ENCODE measurements at places on chromosomes 7 and 10. TPM values are rescaled to one million over a fixed set of nuclear protein-coding genes. Genes with fewer than 3 reads are reported as not detected.

The STEAP1B gene
- 22.8 TPM for total RNA-seq

The UPK3B gene
- total RNA-seq, result not detected

The KIAA1217 gene
- 7.3 TPM for total RNA-seq

The EBLN1 gene
- total RNA-seq, result not detected

The TMEM26 gene
- total RNA-seq, result not detected

The MACC1 gene
- total RNA-seq, result 0.37 TPM

The C10orf143 gene
- 0.39 TPM for total RNA-seq

The CCDC172 gene
- total RNA-seq, result not detected

The DNTT gene
- total RNA-seq, result not detected

The FRAT1 gene
- total RNA-seq, result 1.5 TPM

The PPP1R9A gene
- 0.39 TPM for total RNA-seq

The TYSND1 gene
- 10.6 TPM for total RNA-seq

The TMEM176A gene
- not detected for total RNA-seq

The CPXM2 gene
- total RNA-seq, result under 0.01 TPM

The CALML5 gene
- total RNA-seq, result not detected

The AKR1C2 gene
- total RNA-seq, result 93.0 TPM

The PNLIPRP2 gene
- not detected for total RNA-seq

The BAIAP2L1 gene
- 2.2 TPM for total RNA-seq

The GLCCI1 gene
- total RNA-seq, result 3.1 TPM

The PSAP gene
- 686 TPM for total RNA-seq

The LOXL4 gene
- total RNA-seq, result 7.2 TPM

The INMT gene
- 7.0 TPM for total RNA-seq

The C10orf67 gene
- under 0.01 TPM for total RNA-seq

The PRSS37 gene
- not detected for total RNA-seq

The TNRC18 gene
- 39.3 TPM for total RNA-seq

The IL6 gene
- total RNA-seq, result 1.1 TPM

The ADIRF gene
- 51.1 TPM for total RNA-seq

The CALML3 gene
- total RNA-seq, result not detected

The SAMD9L gene
- 7.0 TPM for total RNA-seq

The SMO gene
- 3.7 TPM for total RNA-seq

The ANKRD61 gene
- not detected for total RNA-seq

The PCLO gene
- not detected for total RNA-seq

The CYP3A5 gene
- total RNA-seq, result 4.0 TPM

The EPHA1 gene
- not detected for total RNA-seq

The PNLIP gene
- total RNA-seq, result not detected

The NPSR1 gene
- total RNA-seq, result not detected

The NAPEPLD gene
- 7.7 TPM for total RNA-seq

The ATXN7L1 gene
- 11.4 TPM for total RNA-seq

The NEURL1 gene
- total RNA-seq, result 0.39 TPM

The CLEC2L gene
- not detected for total RNA-seq

The NT5C2 gene
- 23.5 TPM for total RNA-seq

The TLX1 gene
- not detected for total RNA-seq

The MEST gene
- total RNA-seq, result 1.8 TPM
